ENCODE measurements at places on chromosomes 5 and 9.
A peak's percentile ranks its signal among the peaks of the same experiment; 100 is the strongest.

GRCh38 chr9:121447321-121447834, 52.3 kb downstream of the GGTA1 start:
- DNase-seq = no peak

GRCh38 chr5:8848997-8849594, 696.8 kb downstream of the SEMA5A start:
- no peak for DNase-seq

DNA sequence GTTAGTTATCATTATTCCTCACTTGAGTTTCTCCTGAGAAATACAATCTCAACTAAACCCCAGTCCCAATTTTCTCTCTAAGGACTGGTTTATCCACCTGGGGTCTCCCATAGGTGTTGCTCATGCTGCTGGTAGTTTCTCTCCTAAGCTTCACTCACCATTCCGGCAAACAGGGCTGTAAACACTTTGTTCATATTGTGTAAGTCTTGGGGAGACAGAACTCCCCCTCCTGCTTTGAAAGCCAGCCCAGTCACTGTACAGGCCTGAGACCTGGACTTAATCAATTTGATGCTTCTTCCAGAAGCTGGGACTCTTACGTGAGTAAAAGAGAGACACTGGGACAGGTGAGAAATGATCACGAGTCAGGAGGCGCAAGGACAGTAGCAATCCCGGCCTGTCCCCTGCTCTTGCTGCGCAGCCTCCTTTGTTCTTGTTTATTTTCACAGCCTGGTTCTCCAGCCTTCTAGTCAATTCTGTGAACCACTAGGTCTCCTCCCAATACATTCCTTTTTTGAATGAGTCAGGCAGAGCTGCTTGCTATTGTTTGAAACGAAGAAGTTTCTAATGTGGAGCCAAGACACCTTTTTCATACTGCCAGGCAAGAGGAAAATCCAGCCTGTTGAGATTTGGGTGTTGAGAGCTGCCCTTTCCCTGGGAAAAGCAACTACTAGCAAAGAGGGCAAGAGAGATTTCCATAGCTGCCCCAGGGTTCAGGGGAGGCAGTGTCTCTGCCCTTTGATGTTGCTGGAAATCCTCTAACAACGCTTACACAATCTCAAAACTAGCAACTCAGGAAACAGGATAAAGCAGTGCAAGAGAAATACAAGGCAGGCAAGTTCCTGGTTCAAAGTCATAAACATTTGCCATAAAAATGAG, 9.2 kb upstream of the SHROOM1 start:
- no peak for DNase-seq

GRCh38 chr5:133142782-133143181, 91.0 kb downstream of the HSPA4 start:
- DNase-seq = no peak

GRCh38 chr9:129613520-129614175, 7.3 kb downstream of the C9orf50 start:
- DNase-seq = peak; percentile 76

DNA sequence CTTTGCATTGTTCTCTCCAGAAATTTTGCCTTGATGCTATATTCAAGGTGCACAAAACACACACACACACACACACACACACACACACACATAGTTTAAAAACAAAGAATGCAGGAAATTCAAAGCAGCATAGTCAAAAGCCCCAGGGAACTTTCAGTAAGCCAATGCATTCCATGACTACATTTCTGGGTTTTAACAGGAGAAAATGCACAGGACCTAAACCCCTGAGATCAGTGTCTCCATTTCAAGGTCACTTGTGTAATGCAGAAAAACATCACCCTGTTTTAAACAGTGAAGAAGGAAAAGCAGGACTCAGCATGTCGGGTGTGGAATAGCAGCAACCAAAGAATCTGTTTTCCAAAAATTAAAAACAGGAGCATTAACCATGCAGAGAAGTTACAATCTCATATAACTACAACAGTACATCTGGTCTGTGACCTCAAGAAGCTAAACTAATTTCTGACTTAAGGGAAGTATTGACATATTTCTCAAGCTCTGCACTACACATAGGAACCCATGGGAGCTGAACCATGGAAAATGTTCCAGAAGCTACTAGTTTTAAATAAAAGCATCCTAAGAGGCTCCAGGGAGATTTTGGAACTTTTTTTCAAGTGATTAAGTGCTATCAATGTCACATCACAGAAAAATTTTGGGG, 296.7 kb downstream of the HINT1 start:
- DNase-seq = no peak

GRCh38 chr5:179973391-179973790, 65.7 kb upstream of the TBC1D9B start:
- DNase-seq = no peak

DNA sequence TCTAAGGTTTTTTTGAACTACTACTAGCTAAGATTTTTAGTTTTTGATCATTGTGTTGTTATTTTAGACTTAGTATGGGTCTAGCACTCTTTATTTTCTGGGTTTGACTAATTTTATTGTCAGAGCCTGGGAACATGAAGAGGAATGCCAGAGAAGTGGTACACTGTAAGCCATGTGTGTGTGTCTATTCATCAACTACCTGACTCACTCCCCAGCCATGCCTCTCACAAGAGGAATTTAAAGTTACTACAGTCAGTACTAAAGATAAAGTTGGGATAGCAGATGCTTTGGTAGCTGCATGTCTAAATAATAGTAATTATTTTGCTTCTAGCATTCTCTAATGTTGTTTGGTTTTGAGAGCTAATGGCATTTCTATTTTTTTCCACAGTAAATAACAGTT, 264.8 kb downstream of the CSNK1G3 start:
- no peak for DNase-seq

- DNase-seq = no peak
Measured at GRCh38 chr9:4242239-4242638, 57.6 kb downstream of the GLIS3 start.

DNA sequence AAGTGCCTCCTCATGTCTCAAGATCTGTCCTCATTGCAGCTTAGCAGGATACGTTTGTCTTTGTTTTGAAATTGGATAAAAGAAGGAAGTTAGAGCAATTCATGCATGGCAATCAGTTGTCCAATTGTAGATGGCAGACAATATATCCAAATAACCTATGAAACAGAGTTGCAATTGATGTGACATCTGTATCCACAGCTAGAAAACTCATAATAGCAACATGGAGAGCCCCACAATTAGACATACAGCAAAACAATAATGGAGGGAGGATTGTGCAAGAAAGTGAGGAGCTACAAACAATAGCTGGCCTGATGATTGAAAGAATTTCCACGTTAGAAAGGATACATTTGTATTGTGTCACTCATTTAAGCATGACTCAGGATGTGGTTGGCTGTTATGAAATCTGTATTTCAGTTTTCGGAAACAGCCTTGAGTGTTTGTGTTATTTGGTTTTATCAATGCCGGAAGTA, 132.0 kb downstream of the FAM174A start:
- DNase-seq = no peak

- no peak for DNase-seq
Measured at GRCh38 chr5:179533907-179534306, 16.4 kb upstream of the RUFY1 start.

DNA sequence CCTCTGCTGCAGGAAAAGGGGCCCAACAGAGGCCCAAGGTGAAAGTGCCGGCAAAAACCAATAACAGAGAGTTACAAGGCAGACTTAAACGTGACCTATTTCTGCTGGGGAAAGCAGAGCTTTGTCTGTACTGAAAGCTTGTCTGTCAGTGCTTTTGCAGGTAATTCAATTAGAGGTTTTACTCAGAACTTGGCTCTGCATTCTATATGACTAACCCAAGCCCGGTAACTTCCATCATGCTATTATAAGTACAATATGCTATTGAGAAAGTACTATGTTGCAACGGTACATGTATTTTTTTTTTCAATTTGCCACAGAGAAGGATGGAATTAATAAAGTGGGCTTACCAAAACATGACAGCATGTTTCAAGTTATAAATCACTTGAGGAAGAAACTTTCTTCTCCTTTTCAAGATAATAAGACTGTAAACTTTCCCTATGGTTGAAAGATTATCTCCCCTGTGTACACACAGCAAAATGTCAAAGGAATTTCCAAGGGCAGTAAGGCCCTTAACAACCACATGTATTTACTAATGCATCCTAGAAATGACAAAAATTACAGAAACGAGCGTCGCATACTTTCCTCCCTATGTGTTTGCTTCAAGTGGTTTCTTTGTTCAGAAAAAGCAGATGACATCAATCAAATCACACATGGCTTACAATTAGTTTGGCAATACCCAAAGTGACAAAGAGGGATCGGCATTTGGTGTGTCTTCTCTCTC, 282.4 kb downstream of the EFNA5 start:
- DNase-seq = no peak

DNA sequence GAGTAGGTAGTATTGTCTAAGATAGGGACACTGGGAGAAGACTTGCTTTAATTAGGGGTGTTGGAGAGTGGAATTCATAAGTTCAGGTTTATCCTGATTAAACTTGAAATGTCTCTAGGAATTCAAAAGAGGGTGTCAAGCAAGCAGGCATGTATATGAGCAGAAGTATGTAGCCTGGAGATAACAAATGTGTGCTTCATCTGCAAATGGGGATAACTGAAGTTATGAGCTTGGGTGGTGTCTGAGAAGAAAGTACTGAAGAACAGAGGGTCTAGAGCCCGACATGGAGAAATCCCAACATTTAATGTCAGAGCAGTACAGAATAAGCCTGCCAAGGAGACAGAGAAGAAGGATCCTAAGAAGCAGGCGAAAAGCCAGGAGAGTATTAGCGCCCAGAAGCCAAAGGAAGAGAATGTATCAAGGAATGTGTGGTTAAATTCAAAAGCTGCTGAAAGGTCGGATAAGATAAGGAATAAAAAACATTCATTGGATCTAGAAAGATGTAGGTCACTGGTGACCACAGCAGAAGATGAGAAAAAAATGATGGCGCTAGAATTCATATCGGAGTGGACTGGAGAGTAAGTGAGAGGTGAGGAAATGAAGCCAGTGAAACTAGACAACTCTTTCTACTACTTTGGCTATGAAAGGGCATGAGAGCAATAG, 401.5 kb upstream of the PIK3R1 start:
- no peak for DNase-seq

GRCh38 chr5:9621379-9621903, 8.7 kb downstream of the TAS2R1 start:
- no peak for DNase-seq

DNA sequence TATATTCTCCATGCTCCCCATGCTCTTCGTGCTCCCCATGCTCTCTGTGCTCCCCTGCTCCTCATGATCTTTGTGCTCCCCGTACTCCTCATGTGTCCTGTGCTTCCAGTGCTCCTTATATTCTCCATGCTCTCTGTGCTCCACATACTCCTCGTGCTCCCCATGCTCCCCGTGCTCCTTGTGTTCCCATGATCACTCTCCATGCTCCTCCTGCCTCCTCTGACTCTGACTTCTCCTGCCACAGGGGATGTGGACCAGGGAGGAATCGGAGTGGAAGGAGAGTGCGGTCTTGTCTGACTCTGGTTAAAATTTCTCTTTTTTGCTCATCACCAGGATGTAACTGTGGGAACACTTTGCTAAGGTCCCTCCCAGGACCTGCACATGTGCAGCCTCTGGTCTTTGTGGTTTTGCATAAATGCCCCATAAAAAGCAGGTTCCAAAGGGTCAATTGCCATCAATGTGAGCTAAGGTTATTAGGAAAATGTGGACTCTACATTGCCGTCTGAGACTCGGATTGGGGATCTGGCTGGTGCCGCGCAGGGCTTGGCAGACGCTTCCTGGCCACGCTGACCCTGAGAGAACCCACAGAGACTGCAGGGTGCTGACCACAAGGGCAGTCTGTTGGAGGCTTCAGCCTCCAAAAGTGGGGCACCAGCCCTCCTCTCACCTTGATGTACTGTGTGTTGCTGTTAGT, 52.5 kb downstream of the TRIP13 start:
- DNase-seq = no peak

- no peak for DNase-seq
Measured at GRCh38 chr9:114784721-114785279, 21.0 kb downstream of the TNFSF15 start.

DNA sequence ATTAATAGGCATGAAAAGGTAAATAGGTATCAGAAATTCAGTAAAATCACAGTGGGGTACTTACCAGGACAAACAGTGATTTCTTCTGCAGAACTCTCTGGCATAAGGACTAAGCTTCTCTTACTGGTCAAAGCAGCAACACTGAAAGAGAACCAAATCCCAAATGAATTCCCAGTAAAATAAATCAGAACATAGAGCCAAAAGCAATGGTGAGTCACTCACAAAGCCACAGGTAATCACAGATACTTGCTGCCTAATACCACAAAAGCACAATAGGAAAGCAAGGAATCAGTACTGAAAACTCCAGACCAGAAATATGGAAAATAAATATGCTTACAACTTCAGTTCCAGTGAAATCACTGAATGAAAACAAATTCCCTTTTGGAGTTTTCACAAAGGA, 50.7 kb downstream of the UIMC1 start:
- no peak for DNase-seq

GRCh38 chr5:16595881-16596580, 20.8 kb downstream of the RETREG1 start:
- DNase-seq = no peak

DNA sequence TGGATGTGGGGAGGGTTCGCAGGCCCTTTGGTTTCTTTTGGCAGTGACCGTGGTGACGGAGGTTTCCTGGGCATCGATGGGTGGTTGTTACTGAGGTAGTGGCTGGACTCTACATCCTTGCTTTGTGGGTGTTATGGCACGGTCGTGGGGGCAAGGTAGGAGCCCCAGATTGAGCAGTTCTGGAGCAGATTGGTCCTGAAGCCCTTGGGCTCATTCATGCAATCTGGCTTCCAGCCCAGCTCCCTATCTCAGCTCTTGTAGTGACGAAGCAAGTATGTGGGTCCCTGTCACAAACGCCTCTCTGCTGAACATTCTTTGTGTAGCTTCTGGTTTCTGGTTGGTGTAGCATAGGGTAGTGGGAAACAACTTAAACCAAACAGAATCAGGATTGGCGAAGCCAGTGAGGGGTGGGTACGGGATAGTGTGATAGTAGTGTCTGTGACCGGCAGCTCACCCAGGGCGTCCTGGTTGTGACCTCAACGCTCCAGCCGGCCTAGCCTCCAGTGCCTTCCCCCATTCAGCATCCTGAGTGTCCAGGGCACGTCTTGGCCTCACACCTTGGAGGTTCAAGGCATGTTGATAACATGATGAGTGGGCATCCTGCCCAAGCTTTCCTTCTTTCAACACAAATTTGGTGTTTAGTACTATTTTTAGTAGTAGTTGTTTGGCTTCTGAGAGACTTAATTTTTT, 2.9 kb downstream of the NDUFS6 start:
- no peak for DNase-seq

GRCh38 chr9:105373723-105374122, 74.1 kb upstream of the FSD1L start:
- DNase-seq = no peak

GRCh38 chr5:56076486-56076885, 81.7 kb upstream of the IL6ST start:
- no peak for DNase-seq

- no peak for DNase-seq
Measured at GRCh38 chr5:111679611-111680010, 77.4 kb downstream of the NREP start.

DNA sequence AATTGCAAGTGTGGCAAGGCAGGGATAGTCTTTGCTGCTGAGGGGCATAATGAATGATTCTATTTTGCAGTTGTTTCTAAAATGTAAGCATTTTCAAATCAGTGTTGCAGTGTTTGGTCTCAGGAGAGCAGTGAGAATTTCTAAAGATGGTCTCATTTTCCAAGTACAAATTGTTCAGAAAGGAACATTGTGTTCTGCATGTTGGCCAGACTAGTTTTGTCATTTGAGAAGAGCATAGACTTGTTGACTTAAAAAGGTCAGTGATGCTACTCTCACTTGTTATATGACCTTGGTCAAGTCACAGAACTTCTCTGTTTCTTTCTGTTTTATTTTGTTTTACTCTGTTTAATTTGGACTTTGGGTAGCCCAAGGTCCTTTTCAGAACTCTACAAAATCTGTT, 344.6 kb downstream of the OSTF1 start:
- DNase-seq = no peak

- DNase-seq = no peak
Measured at GRCh38 chr5:69432412-69433206, 17.7 kb downstream of the MARVELD2 start.

Data from femur (tissue), 1 donor.